ENCODE measurements at places on chromosomes 7 and 10. TPM values are rescaled to one million over a fixed set of nuclear protein-coding genes. Genes with fewer than 3 reads are reported as not detected.
A peak's percentile ranks its signal among the peaks of the same experiment; 100 is the strongest.

ZNF804B gene
- not detected for polyA plus RNA-seq

GPRIN2 gene
- polyA plus RNA-seq = not detected

TMEM229A gene
- not detected for polyA plus RNA-seq

ASB10 gene
- polyA plus RNA-seq = not detected

MYH16 gene
- 0.09 TPM for polyA plus RNA-seq

CFAP70 gene
- 1.1 TPM for polyA plus RNA-seq

ANLN gene
- polyA plus RNA-seq = 23.9 TPM

ARHGAP19 gene
- 19.8 TPM for polyA plus RNA-seq

GCK gene
- polyA plus RNA-seq = 0.35 TPM

SRGN gene
- polyA plus RNA-seq = 169 TPM

KLLN gene
- polyA plus RNA-seq = 0.08 TPM

DNA sequence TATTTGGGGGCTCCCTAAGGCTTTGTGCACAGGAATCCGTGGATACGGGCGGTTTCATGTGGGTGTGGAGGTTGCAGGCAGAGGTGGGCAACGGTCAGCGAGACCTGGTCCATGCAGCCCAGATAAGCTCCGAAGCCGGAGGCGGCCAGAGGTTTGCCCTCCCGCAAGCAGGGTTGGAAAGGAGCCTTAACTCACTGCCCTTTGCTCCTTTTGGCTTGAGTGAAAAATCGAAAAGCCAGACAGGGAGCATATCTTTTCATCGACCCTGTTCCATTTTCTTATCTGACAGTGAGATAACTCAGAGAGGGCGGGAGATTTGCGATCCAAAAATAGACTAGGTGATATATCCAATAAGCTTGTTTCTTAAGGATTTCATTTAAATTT is 1.5 kb downstream of the GRM3 start:
- no peak for DNase-seq

GRCh38 chr10:72215611-72216549 is at the start of the genes ANAPC16 and ASCC1:
Gene ANAPC16, plus strand, starts transcription at chr10:72216012. Its CDS starts 7,903 bp downstream, at chr10:72223915.
Gene ASCC1, minus strand, starts transcription at chr10:72216276. Its CDS starts 2,978 bp downstream, at chr10:72213298.
- peak; percentile 93 for DNase-seq

DNA sequence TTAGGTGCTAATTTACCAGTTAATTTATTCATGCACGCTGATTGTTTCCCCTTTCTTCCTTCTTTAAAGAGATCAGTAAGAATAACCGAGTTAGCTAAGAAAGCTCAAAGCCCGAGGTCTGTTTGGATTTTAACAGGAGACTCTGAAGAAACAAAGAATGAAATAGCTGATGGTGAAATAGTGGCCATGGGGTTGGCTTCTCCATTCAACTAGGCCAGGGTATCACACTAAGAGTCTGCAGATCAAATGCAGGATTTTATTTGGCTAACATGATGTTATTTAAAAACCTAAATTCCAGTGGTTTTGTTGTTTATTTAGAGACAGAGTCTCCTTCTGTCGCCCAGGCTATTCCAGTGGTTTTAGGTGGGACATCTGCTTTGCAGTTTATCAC is 65.2 kb upstream of the SYPL1 start:
- DNase-seq = no peak

GRCh38 chr10:44986670-44987069 is 8.1 kb upstream of the DEPP1 start:
- peak; percentile 36 for DNase-seq

DNA sequence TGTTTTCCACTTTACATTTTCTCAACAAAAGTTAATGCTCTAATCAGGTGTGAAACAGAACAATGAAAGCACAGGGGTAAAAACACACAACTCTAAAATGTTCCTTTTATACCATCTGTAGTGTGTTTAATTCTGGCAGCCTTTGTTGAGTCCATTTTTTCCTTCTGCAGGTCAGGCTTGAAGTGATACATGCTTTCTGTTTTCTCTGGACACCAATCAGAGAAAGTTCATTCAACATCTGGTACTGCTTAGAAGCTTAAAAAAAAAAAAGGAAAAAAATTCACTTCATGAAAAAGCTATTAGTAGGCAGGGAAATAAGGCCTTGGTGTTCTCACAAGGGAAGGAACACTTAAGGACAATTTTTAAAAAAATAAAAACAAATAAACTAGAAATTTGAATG is 231.3 kb upstream of the RHOBTB1 start:
- no peak for DNase-seq

GRCh38 chr7:74544706-74545469 is 91.2 kb downstream of the GTF2IRD1 start:
- DNase-seq = peak; percentile 74

DNA sequence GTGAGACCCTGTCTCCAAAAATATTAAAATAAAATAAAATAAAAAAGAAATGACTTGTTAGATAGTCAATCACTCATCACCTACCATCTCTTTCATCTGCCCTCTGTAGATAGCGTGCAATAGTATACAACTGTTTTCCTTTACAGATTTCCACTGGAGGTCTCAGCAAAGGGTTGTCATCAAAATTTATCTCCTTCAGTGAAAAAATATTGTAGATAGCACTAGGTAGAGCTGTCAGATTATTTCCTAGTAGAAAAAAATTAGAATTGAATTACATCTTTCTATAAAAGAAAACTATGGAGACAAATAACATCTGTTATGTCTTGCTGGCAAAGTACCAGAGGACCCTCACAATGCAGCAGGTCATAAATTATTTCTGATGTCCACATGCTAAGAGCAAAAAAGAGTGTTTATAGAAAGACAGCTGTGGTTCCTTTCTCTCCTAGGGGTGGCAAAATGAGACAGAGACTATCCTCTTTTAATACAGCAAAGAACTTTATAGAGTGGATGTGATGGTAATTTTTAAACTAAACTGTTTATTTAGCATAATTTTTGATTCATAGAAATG is 16.3 kb upstream of the CYP51A1 start:
- DNase-seq = no peak

- no peak for DNase-seq
Observed at GRCh38 chr10:125929618-125930017, 33.3 kb downstream of the FANK1 start.

GRCh38 chr7:69953136-69954067 is 355.1 kb downstream of the AUTS2 start:
- no peak for DNase-seq

GRCh38 chr10:77486517-77486916 is 151.1 kb downstream of the KCNMA1 start:
- DNase-seq = no peak

DNA sequence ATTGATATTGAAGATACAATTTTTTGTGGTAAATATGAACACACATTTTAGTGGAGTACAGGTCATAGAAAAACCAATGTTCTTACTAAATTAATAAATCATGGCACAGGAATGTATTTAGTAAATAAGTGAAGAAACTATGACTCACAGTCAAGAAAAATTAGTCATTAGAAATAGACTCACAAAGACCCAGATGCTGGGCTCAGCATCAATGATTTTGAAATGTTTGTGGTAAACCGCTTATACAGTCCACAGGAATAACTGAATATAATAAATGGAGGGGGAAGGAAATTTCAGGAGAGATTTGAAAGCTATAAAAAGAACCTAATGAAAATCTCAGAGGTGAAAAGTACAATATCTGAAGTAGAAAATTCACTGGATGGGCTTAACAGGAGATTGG is 138.3 kb upstream of the ADCY1 start:
- no peak for DNase-seq

GRCh38 chr10:46215426-46215825 is 71.4 kb upstream of the ANTXRL start:
- no peak for DNase-seq

GRCh38 chr7:149685455-149685854 is 87.9 kb downstream of the ZNF467 start:
- DNase-seq = no peak

DNA sequence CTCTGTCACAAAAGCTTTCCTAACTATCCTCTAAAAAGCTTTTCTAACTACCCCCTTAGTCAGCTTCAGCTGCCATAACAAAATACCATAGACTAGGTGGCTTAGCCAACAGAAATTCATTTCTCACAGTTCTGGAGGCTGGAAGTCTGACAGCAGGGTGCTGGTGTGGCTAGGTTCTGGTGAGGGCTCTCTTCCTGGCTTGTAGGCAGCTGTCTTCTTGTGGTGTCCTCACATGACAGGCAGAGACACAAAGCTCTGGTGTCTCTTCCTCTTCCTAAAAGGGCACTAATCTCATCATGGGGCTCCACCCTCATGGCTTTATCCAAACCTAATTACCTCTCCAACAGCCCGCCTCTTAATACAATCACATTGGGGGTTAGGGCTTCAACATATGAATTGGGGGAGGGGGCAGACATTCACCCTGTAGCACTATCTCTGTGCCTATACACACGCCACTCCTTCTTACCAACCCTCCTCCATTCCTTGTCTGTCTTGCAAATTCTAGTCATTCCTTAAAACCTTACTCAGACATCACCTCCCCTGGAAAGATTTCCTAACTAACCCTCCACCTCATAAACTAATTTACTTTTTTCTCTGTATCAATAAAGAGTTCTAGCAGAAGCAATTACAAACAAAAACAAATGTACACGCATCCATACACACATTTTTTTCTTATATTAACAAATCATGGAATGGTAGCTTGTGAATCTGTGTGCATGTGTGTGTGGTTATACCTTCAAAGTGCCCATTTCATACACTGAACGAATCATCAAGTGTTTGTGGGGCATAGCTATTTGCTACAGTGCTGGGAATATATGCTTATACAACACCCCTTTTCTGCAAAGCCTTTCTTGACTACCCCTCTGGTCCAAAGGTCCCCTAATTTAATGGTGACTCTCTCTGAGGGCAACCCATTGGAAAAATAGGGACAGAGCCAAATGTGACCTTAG is 26.4 kb downstream of the RHOBTB1 start:
- no peak for DNase-seq

DNA sequence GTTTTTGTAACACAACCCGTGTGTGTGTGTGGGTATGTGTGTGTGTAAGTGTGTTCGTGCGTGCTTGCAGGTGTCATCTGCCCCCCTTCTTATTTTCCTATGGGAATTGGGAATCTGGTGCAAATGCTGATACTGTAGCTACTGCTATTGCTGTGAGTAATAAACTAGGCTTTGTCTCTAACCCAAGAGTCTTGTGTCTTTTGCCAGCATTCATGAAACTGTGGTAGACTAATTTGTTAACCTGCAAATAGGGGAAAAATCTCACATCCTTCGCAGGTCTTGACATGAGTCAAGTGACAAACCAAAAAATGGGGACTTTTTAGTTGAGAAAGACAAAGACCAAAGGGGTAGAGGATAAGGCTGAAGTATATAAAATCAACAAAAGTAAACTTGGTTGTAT is 57.9 kb upstream of the FAM133B start:
- DNase-seq = no peak

- DNase-seq = no peak
Observed at GRCh38 chr10:17787087-17787961, 21.8 kb upstream of the MRC1 start.

GRCh38 chr10:14124941-14125340 is 205.8 kb downstream of the FRMD4A start:
- DNase-seq = no peak

DNA sequence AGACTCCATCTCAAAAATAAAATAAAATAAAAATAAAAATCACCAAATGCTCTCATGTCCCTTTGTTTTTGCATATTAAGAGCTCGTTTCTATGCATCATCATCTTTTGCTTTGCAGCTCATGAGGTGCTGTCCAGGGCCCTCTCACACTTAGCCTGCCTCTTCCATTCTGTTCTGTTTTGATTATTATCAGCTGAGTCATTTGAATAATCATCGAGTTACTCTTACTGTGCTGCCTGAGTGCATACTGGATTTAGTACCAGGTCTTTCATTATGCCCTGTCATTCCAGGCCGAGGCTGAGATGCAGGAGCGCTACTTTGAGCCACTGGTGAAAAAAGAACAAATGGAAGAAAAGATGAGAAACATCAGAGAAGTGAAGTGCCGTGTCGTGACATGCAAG is 33.0 kb downstream of the UCMA start:
- no peak for DNase-seq

DNA sequence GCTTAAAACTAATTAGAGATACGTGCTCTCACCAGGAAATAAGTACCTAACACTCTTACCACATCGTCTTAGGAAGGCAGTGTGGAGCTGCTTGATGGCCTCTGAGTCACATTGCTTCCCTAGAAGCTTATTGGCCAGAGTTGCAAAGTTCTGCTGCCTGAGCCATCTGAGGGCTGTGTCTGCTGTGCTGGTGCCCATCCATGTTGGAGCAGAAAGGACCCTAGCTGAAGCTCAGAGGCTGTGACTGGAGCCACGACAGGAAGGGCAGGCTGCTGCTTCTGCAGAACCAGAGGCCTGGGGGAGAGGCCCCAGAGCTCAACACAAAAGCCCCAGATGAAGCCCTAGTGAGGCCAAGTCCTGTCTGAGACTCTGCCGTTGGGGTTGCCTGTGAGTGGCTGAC is 64.8 kb upstream of the IGFBP3 start:
- DNase-seq = no peak

DNA sequence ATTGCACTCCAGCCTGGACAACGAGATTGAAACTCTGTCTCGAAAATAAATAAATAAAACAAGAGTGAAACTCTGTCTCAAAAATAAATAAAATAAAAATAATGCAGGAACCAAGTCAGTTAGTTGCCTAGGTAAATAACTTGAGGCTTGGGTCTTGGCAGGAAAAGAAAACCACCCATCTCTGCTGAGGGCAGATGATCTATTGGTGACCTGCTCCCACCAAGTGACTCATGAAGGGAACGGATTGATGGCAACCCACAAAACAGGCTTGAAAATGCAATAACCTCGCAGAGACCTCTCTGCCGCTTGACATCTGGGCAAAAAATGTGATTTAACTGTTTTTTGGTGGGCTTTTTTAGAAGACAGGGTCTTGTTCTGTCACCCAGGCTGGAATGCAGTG is 86.6 kb downstream of the CALN1 start:
- DNase-seq = no peak

GRCh38 chr7:128833148-128833945 is 3.1 kb downstream of the FLNC start:
- peak; percentile 95 for DNase-seq

DNA sequence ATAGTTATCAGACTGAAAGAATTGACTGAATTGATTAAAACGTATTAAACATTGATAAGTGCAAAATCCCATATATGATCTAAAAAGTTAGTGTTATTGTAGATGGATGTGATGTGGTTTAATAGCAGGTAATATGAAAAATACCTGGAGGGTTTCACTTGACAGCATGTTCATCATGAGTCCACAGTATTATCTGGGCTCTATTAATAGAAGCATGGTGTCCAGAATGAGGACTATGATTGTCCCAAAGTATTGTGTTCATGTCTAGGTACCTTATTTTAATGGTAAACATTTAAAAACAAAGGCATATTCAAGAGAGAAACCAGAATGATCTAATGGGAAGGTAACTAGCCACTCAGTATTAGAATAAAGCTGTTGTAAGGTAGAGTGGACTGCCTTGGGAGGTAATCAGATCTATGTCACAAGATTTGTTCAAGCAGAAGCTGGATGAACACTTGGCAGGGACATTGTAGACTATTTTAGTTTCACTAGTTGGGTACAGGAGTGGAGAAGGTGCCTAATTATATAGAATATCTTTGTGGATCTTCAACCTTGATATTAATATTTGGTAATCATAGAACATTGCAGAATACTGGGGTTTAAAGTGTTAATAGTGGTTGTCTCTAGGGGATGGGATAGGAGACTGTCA is 43.5 kb downstream of the MCU start:
- DNase-seq = no peak

DNA sequence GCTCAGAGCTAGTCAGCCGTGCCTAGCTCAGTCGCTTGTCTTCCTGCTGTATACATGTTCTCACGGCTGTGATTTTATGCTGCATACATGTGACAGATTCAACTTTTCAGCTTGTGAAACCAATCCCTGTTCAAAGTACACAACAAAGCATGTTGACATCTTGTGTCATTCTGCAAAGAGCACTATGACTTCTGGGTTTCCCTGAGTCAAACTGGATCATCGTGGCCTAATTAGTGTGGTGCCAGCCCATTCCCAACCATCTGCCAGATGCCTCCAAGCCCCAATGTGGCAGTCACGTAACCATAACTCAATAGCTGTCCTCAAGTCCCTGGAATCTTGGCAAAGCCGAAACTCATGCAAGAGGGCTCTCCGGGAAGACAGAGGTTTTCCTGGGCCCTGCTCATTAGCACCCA is 144.8 kb downstream of the MYOF start:
- DNase-seq = no peak

Data from K562 (cell line).